ENCODE measurements at places on chromosomes 7 and 10.
A peak's percentile ranks its signal among the peaks of the same experiment; 100 is the strongest.

GRCh38 chr10:98338896-98339295 is 70.9 kb upstream of the LOXL4 start:
- no peak for DNase-seq

GRCh38 chr10:115628616-115629015 is 535.5 kb downstream of the ATRNL1 start:
- no peak for DNase-seq

DNA sequence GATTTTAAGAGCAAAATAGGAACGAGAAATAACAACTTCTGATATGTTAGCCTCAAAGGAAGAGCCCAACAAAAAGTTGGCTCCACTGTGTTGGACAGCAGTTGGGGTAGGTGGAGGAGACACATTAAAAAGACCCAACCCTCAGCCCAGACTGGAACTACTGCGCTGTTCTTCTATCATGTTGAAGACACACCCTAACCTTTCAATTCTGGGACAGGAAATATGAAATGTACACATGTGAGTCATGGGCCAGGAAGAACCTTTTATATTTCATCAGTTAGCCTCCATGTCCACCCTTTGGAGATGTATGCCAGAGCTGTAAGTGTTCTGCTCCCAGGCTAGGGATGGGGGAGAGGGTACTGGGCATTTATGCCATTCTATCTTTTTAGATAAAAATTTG is 22.1 kb downstream of the CLDN12 start:
- DNase-seq, result no peak

DNA sequence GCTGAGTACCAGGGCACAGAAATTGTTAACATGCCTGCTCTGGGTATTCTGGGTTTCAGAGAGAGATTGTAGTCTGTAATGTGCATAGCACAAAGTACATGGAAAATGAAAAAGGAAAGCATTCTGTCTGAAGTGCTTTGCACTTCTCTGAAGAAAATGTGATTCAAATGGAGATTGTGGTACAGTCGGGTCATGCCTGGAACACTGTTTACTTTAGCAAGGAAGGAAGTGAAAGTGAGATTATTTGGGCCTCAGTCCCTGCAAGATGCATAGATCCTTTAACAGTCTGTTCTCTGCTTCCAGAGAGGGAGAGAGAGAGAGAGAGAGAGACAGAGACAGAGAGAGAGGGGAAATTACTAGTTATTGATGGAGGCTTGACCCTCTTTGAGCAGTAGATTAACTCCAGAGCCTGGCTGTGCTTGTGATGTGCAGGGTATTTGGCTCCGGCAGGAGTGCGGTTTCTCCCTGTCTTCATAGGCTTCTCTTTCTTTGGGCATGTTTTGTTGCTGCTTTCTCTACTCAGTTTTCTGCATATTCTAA is 5.4 kb downstream of the VWC2 start:
- DNase-seq, result no peak

- DNase-seq, result no peak
These were observed 493.2 kb upstream of the AUTS2 start for GRCh38 chr7:69105092-69105491.

DNA sequence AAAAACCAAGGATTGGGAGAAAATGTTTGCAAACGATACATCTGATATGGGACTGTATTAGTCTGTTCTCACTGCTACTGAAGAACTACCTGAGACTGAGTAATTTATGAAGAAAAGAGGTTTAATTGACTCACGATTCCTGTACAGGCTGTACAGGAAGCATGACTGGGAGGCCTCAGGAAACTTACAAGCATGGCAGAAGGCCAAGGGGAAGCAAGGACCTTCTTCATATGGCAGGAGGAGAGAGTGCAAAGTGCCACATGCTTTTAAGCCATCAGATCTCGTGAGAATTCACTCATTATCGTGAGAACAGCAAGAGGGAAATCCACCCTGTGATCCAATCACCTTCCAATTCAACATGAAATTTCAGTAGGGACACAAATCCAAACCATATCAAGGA is 11.0 kb downstream of the ZNF713 start:
- no peak for DNase-seq

DNA sequence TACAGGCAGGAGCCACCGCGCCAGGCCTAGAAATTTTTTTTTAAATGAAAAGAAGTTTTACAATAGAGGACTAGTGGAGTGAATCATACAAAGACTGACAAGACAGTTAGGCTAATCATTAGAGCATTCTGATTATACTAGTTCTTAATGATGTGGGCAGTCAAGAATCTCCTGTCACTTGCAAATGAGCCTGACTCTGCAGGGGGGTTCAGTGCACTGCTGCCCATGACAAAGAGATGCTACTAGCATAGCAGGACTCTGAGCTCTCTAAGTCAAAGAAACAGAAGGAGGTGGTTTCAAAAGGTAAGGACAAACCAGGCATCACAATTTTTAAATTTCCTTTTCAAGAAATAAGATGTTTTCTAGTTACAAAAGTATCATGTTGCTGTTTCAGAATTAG is 59.0 kb downstream of the CCDC6 start:
- no peak for DNase-seq

- DNase-seq, result no peak
These were observed 12.1 kb downstream of the VIM start for GRCh38 chr10:17240096-17240495.

DNA sequence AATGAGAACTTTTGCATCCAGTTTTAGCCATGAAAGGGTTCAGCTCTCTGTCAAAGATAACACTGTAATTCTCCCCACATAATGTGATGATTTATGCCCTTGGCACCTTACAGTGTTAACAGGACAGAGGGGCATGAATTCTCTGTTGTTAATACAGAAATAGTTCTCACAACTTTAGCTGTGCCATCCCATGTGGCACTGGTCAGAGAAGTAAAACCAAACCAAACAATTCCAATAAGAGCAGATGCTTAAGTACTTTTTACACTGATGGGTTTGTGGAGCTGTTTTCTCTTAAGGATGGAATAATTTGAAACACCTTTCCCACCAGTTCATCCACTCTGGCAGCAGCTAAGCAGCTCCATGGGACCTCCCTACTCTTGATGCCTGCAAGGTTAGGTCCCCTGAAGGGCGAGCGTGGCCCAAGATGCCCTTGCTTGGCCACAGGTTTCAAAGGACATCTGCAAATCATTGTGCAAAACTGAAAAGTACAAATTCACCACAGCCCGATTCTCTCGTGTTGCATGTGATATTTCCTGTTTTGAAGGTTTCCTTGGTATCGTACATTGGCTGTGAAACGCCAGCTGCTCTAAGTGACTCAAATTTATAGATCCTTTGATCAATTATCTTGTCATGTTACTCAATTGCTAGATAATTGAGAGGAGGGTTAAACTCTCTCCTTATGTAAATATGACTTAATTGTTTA is 82.5 kb upstream of the CREB5 start:
- peak; percentile 51 for DNase-seq
